Renal cortical epithelial cell (primary cell): ENCODE measurements at places on chromosomes 12 and 14.
A peak's percentile ranks its signal among the peaks of the same experiment; 100 is the strongest.

- no peak for DNase-seq
Observed at GRCh38 chr14:74627076-74627475, 15.0 kb upstream of the LTBP2 start.

DNA sequence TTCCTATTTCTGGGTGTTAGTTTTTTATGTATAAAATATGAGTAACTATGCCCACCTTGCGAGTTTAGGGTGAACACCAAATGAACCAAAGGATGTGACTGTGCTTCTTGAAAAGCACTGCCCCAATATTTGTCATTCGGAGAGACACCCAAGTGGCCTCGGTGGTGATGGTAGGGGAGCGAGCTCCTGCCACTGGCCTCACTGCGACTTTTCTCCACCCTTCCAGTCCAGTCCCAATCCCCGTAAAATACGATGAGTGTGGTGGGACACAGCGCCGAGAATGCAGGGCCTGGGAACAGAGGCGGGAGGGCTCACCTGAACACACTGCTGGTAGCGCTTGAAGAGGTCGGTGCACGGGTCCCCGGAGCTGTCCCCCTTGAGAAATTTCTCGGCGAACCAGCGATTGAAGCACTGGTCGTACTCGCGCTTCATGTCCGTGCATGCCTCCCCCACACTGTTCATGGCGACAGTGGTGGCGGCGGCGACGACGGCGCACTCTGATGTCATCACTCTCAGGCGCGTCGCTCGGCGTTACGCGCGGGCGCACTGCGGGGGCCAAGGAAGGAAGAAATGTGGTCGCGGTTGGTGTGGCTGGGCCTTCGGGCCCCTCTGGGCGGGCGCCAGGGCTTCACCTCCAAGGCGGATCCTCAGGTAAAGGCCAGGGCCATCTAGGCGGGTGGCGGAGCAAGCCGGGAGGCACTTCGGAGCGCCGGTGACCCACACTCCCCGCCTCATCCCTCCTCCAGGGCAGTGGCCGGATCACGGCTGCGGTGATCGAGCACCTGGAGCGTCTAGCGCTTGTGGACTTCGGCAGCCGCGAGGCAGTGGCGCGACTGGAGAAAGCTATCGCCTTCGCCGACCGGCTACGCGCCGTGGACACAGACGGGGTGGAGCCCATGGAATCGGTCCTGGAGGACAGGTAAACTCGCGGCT lies at the start of the genes GATC and TRIAP1:
TSS of gene GATC (plus strand) at position 534 of the 933 bp plus-strand sequence. CDS start at position 571, 37 bp downstream.
TSS of gene TRIAP1 (minus strand) at position 474 of the 933 bp plus-strand sequence. CDS start at position 462, 12 bp downstream.
- DNase-seq: peak; percentile 44

GRCh38 chr12:124391340-124392261 lies 96.7 kb downstream of the RFLNA start:
- peak; percentile 35 for DNase-seq

GRCh38 chr12:112117685-112118084 lies 7.7 kb upstream of the TRAFD1 start:
- DNase-seq: no peak

DNA sequence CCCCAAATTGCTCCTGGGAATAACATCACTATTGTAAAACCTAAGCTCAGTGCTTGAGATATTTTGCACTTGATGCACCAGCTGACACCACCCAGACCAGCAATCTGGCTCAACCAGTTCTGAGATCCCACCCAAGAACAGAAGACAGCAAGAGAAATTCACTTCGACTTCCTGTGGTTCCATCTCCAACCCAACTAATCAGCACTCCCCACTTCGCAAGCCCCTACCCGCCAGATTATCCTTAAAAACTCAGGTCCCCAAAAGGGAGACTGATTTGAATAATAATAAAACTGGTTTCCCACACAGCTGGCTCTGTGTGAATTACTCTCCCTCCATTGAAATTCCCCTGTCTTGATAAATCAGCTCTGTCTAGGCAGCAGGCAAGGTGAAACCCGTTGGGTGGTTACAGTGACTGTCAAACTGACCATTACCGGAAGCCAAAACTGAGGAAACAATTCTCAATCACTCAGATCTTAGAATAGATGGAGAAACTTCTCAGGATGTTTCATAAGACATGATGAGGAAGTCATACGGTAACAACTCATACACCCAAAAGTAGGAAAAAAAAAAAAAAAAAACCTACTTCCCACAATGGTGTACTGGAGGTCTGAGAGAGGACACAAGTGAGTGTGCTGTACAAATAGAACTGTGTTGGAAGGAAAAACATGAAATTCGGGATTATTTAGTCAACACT lies 92.4 kb downstream of the TMTC1 start:
- no peak for DNase-seq

DNA sequence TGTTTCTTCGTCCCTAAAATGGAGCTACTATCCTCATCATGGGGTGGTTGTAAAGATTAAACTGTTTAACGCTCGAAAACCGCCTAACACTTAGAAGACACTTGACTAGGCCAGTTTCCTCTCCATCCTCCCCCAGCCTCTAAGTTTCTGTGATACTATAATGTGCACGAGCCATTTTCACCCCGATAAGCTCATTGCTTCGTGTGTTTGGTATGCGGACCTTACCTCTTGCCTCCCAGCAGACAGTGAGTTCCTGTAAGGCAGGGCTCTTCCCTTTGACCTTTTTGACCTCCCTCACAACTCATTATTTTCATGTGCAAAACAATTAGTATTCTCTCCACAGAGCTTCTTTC lies 499 bp upstream of the GXYLT1 start:
- DNase-seq: no peak

GRCh38 chr14:29927376-29928116 lies at the start of gene PRKD1:
PRKD1 (minus strand) TSS chr14:29927847.
- DNase-seq: no peak

- peak; percentile 21 for DNase-seq
Observed at GRCh38 chr14:77212943-77213678, 31.5 kb downstream of the TMEM63C start.

DNA sequence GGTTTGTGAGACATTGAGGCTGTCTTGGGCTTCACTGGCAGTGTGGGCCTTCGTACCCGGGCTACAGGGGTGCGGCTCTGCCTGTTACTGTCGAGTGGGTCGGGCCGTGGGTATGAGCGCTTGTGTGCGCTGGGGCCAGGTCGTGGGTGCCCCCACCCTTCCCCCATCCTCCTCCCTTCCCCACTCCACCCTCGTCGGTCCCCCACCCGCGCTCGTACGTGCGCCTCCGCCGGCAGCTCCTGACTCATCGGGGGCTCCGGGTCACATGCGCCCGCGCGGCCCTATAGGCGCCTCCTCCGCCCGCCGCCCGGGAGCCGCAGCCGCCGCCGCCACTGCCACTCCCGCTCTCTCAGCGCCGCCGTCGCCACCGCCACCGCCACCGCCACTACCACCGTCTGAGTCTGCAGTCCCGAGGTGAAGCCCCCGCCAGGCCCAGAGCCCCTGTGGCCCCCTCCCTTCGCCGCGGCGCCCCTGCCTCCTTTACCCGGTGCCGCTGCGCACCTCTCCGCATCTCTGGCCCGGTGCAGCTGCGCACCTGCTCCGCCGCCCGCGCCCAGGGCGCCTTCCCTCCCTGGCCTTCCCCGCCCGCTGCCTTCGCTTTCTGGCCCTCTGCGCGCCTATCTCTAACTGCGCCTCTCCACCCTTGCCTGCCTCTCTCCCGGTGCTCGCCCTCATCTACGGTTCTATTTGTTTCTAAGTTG lies at the start of gene ENO2:
TSS of gene ENO2 (plus strand) at position 335 of the 701 bp plus-strand sequence. CDS start 1,253 bp downstream, outside the sequence.
- no peak for DNase-seq

DNA sequence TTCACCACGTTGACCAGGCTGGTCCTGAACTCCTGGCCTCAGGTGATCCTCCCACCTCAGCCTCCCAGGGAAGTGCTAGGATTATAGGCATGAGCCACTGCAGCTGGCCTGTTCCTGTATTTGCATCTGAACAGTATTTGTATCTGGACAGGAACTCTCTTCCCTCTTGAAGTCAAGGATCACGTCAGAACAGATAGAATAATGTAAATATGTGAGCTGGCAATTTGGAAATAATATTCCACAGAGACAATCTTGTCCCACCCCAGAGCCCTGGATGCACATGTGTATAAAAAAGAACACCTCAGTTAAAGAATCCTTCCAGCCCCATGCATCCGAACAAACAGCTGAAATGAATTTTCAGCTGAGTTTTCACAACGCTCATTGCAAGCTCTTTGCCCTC lies 118.3 kb downstream of the VEZT start:
- DNase-seq: no peak

DNA sequence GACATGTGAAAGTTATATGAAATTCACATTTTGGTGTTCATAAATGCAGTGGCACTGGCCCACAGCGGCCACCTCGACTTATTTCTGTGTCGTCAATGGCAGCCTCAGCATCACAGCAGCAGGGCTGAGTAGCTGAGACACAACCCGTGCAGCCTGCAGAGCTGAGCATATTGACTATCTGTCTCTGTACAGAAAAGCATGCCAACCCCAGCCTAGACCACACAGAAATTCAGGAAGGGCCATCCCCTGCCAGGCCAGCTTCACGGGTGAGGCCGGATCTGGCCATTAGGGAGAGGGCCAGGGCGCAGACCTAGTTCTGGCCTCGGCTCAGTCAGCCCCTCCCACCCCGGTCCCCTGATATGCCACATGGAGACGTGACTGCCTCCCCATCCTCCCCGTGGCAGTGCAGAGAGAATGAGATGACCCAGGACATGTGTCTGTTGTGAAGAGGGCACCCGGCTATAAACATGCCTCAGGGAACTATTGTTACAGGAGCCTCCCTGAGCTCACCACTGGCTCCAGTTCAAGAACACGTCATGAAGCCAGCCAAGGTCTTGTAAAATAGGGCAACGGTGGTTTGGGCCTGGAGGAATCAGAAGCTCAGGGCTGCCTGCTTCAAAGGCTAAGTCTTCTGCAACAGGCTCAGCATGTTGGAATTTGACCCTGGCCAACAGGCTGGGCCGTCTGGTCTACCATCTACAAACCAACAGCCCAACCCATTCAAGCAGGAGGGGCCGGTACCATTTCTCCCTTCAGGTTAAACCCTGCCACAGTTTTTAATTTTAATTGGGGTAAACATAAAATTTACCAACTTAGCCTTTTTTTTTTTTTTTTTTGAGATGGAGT lies 25.5 kb downstream of the SCARB1 start:
- DNase-seq: peak; percentile 98

- peak; percentile 26 for DNase-seq
Observed at GRCh38 chr14:65168840-65169239, 66.5 kb upstream of the MAX start.

- no peak for DNase-seq
Observed at GRCh38 chr12:43965899-43966298, 130.0 kb downstream of the TMEM117 start.

DNA sequence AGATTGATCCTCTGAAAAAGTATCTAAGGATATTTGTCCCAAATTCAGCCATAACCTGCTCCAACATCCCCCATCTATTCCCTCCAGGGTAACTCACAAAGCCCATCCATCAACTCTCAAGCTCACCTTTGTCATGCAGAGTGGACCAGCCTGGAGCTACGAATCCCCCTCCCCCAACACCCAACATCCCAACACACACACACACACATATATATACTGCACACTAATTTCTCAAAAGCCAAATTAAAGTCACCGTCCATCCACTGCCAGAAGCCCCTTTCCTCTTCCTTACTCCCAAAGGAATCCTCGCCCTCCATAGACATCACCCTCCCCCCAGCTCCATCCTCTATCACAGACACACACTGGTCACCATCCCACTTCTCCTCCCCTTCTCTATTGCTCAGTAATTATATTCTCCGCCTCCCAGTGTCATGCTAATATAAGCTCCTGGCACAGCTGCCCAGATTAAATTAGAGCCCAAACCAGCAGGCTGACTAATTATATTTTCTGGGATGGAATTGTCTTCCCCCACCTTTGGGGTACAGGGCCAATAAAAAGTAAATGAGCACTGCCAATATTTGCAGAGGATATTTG lies 13.5 kb upstream of the TESPA1 start:
- no peak for DNase-seq

GRCh38 chr12:105670672-105671071 lies 340.2 kb downstream of the C12orf75 start:
- DNase-seq: peak; percentile 8

DNA sequence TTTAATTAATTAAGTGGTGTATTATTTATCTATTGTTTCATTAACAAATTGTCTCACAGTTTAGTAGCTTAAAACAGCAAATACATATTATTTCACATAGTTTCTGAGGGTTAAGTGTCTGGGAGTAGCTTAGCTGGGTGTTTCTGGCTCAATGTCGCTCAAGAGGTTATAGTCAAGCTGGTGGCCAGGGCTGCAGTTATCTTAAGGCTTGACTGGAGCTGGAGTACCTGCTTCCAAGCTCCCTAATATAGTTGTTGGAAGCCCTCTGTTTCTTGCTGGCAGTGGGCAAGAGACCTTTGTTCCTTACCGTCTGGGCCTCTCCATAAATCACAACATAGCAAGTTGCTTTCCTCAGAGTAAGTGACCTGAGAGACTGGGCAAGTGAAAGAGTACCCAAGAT lies 66.6 kb downstream of the RAD51B start:
- DNase-seq: no peak

GRCh38 chr14:26870722-26871617 lies 273.1 kb upstream of the NOVA1 start:
- DNase-seq: peak; percentile 32

DNA sequence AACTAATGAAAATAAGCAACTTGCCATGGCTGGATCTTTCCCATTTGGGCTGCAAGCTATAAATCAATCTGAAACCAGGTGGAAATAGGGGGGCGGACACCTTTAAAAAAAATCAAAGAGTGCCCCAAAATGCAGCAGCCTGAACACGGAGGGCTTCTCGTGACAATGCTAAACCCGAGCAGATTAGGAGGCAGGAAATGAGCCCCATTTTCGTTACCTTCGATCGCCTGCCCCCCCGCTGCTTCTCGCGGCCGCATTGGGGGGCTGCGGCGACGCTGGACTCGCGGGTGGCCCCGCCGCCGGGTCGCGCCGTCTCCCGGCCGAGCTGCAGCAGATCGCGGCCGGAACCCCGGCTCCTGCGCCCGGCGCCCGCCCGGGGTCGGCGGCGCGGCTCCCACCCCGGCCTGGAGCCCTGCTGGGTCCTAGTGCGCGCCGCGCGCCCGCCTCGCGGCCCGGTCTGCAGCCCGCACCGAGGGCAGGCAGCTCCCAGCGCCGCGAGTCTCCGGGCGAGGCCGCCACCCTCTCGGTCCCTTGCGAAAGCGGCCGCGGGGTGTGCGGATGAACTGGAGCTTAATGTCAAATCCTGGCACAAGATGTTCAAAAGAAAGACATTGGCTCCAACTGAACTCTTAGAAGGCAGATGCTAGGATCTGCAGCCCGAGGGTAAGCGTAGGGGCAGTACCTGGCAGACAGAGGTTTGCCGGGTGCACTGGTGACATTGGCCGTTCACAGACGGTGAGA lies 201.9 kb upstream of the FOXN3 start:
- peak; percentile 9 for DNase-seq

- DNase-seq: no peak
Observed at GRCh38 chr14:104331871-104332605, 193.7 kb downstream of the KIF26A start.

- no peak for DNase-seq
Observed at GRCh38 chr14:76842414-76842813, 16.2 kb downstream of the LRRC74A start.

DNA sequence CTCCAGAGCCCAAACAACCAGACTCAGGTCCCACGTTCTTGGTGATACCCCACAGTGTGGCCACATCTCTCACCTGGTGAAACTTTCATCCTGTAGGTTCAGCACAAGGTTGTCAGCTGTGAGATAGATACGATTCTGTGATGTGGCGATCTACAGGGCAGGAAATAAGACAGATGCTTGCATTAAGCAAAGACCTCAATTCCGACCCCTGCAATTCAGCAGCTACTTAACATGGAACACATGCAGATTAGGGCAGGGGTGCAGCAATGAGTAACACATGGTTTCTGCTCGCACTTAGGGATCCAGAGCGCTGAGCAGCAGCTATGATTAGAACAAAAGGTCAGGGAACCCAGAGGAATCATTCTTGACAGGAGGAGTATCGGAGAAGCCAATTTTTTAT lies 4.1 kb downstream of the PHB2 start:
- DNase-seq: no peak
